ENCODE measurements at places on chromosomes 11 and 22.

GRCh38 chr11:84922212-84922805 lies 704.8 kb downstream of the DLG2 start:
- DNase-seq: peak; percentile 60

GRCh38 chr11:133163463-133164419 lies 368.6 kb downstream of the OPCML start:
- peak; percentile 13 for DNase-seq

DNA sequence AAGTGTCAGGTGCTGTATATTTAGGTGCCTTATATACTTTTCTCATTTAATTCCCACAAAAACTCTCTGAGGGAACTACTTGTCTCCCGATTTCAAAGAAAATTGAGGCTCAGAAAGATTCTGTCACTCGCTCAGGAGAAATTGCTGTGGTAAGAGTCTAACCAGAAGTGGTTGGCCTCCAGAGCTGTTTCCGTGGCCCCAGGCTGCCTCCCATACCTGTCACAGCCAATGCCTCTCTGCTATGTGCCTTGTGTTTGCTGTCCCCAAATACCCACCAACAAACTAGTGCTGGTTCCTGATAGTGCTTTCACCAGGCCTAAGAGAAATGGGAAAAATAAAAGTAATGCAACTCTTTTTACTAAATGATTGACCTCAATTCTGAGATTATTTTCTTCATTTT lies 21.0 kb upstream of the TMEM86A start:
- no peak for DNase-seq

DNA sequence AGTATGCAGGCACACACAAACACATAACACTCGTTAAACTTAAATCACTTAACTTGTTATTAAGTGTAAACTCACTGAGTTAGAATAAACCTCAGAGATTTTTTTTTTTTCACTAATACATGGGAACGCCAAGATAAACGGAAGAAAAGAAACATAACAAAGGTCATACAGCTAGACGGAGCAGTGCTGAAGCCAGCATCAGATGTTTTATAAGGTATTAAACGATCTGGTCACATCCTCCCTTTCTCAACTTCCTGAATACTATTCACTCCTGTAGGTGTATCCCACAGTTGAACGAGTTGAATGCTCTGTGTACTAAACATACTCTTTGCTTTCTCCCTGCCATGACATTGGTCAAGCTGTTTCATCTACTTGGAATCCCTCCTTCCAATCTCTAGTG lies 212.0 kb downstream of the SWAP70 start:
- DNase-seq: no peak

DNA sequence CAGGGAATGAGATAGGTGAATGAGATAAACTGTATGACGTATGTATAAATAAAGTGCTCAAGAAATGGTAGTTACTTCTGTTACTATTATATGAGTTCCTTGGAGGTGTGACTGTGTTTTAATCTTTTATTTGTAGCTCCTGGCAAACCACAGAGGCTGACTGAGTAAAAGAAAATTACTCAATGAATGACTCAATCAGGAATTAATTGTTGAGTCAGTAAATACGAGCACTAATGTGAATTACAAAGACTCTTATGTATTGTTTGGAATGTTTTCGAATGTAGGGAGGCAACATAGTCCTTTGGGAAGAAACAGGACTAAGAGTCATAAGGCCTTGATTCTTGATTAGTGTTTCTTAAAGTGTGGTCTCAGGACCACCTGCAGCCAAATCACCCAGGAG lies 51.1 kb upstream of the BLID start:
- DNase-seq: no peak

- no peak for DNase-seq
Observed at GRCh38 chr11:32030875-32031503, 59.9 kb upstream of the RCN1 start.

- DNase-seq: no peak
Observed at GRCh38 chr11:6599449-6599848, 4.0 kb downstream of the RRP8 start.

DNA sequence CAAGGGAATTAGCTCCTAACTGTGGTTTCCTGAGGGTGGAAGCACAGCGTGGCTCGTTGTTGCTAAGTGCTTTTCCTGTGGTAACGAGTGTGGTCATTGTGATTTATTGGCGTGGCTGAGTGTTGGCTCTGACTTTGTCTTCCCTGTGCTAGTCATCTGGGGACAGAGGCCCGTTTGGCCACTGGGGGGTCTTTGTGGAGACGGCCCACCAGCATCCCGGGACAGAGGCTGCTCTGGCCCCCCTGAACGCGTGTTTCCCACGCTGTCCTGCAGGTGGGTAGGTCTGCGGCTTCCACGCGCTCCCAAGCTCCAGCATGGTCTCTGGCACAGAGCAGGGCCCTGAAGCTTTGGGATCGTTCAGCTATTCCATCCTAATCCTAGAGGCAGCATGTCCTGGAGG lies 1040.0 kb downstream of the TBC1D22A start:
- DNase-seq: no peak

- no peak for DNase-seq
Observed at GRCh38 chr11:70066628-70067027, 11.5 kb upstream of the ANO1 start.

DNA sequence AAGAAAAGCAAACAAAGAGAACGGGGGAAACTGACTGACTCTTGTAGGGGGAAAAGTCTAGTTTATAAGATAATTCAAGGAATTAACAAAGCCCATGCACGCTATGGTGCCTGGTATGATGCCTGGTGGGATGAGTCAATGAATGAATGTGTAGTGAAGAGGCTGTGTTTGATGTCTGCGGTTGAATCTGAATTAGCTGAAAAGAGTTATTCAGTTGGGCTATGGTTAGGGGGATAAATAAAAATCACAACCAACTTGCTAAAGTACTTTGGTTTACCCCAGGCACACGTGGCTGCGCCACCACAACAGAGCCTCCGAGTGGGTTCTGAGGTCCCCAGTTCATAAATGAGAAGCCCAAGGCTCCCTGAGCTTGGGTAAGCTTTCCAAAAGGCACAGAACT lies 369.3 kb upstream of the SYN3 start:
- no peak for DNase-seq

DNA sequence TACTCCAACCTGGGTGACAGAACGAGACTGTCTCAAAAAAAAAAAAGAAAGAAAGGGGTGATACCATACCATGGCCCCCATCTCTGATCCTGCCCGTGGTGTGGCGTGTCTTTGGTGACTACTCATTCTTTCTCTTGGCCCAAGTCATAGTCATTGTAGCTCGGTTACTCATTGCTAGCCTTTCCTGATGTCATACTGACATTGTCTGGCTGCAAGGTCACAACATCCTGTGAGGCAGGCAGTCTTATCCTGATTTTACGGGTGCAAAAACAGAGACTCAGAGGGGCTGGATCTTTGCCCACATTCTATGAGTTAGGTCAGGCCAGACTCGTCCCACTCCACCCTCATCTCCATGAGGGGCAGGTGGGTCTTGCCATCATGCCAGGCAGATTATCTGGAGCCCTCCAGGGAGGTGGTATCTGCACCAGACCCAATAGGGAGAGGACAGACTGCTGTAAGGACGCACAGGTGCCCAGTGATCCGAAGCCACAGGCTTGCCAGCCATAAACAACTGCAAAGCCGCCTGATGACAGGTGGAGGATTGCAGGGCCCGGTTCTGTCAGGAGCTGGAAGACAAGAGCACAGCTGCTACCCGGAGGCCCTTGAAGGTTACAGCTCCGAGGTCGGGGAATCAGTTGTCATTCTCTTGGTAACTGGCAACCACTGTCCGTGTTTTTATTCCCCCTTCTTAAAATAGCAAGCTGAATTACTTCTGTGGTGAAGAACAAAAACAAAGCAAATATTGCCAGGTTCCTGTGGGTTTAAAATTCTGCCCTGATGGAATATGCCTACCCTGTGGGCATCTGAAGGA lies 13.8 kb downstream of the TOM1 start:
- no peak for DNase-seq

GRCh38 chr22:37909766-37910165 lies 3.7 kb downstream of the MICALL1 start:
- DNase-seq: no peak

Measured in HAP-1 (cell line).